Naive thymus-derived CD4-positive, alpha-beta T cell (primary cell): ENCODE measurements at places on chromosomes 1 and 21.

DNA sequence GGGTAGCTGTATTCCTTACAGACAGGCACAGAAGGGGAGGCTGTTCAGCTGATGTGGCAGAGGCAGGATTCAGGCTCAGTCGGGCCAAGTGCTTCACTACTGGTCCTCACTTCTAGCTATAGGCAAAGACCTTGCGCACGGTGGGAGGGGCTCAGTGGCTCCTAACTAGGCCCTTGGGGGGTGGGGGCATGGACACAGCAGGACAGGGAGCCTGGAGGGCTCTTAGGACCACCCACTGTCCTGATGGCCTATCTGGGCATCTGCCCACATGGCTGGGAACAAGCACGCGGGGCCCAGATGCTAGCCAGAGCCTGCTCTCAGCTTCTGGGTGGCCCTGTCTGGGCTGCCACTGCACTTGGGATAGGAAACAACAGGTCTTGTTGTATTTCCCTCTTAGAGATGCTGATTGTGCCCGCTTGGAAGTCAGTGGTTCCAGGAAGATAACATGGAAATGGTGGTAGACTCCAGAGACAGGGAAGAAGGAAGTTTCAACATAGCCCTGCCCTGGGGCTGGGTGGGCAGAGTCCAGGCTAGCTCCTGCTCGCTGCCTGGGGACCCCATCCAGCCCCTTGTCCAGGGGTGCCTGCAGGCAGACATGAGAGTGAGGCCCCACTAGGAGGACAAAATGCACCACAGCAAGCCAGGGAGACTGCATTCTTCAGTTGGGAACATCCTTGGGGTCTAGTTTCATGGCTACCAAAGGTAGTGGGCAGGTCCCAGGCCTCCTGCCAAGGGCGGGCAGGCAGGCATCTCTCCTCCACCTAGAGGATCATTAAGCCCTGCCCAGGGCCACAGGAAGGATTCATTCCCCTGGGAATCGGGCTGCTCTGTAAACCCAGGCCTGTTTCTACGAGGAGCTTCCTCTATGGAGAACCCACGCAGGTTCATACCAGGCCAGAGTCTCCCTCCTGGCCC is 102.5 kb downstream of the BCAR3 start:
- no peak overlapping the region for H3K27ac ChIP-seq
- DNase-seq = no peak
- no peaks in the 10 kb centered on the region for H3K27me3 ChIP-seq
- H3K36me3 ChIP-seq = no peaks in the 10 kb centered on the region

DNA sequence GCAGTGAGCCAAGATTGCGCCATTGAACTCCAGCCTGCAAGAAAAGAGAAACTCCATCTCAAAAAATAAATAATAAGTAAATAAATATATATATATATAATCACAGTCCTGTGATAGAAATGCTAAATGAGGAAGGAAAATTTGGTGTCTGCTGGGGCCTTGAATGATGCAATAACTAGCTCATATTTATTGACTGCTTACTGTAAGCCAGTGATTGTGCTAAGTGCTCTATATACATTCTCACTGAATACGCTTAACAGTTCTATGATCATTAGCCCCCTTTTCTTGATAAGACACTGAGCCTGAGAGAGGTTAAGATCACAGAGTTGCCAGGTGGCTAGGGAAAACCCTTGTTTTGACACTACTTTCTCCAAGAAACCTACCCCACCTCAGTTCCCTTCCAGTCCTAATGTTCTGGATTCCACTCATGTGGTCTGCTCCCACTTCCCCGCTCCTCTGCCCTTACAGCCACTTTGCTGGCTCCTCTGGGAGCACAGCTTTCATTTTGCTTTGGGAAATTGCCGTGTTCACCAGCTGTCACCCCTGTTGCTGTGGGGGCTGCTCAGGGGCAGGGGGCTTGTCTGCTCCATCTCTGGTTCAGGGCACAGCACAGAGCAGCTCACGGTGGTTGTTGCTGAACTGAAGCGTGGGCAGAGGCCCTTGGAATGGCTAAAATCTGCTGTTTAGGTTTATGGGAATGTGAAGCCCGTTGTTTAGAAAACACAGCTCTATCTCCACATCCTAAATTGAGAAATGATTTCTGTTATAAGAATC is 2.5 kb upstream of the BMP8A start:
- no peaks in the 10 kb centered on the region for H3K4me1 ChIP-seq
- H3K27ac ChIP-seq = no peak overlapping the region
- no peak for DNase-seq
- H3K27me3 ChIP-seq = no peaks in the 10 kb centered on the region

- DNase-seq = no peak
- no peaks in the 10 kb centered on the region for H3K4me1 ChIP-seq
- H3K4me3 ChIP-seq = no peak overlapping the region
- no peak overlapping the region for H3K27ac ChIP-seq
- H3K36me3 ChIP-seq = no peaks in the 10 kb centered on the region
- H3K27me3 ChIP-seq = no peaks in the 10 kb centered on the region
These were observed 219.0 kb upstream of the HOOK1 start for GRCh38 chr1:59595774-59596173.

DNA sequence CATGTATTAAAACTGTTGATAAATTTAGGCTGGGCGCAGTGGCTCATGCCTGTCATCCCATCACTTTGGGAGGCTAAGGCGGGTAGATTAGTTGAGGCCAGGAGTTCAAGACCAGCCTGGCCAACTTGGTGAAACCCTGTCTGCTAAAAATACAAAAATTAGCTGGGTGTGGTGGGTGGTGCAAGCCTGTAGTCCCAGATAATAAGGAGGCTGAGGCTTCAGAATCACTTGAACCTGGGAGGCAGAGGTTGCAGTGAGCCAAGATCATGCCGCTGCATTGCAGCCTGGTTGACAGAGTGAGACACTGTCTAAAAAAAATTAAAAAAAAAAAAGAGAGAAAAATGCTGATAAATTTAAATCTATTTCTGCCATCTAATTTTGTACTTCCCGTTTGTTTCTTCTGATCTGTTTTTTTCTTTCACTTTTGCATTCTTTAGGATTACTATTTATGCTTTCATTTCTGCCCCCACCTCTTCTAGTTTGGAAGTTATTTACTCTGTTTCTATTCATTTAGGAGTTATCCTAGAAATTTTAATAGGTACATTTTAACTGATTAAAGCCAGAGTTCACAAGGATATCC is 3.2 kb upstream of the DENND1B start:
- no peak overlapping the region for H3K4me3 ChIP-seq
- no peak overlapping the region for H3K27ac ChIP-seq
- no peaks in the 10 kb centered on the region for H3K36me3 ChIP-seq
- peaks cover 19% of the 10 kb centered on the region for H3K4me1 ChIP-seq
- DNase-seq = no peak
- no peaks in the 10 kb centered on the region for H3K27me3 ChIP-seq

- H3K27ac ChIP-seq = no peak overlapping the region
- H3K4me3 ChIP-seq = no peak overlapping the region
- H3K36me3 ChIP-seq = no peaks in the 10 kb centered on the region
- H3K4me1 ChIP-seq = no peaks in the 10 kb centered on the region
- DNase-seq = no peak
- H3K27me3 ChIP-seq = no peaks in the 10 kb centered on the region
These were observed 66.2 kb upstream of the LHX8 start for GRCh38 chr1:75067975-75068374.

- H3K4me1 ChIP-seq = no peaks in the 10 kb centered on the region
- peak overlapping the region; percentile 97 for H3K4me3 ChIP-seq
- no peaks in the 10 kb centered on the region for H3K27me3 ChIP-seq
- peak overlapping the region; percentile 90 for H3K27ac ChIP-seq
- DNase-seq = peak; percentile 21
- no peaks in the 10 kb centered on the region for H3K36me3 ChIP-seq
These were observed 797 bp downstream of the WDR47 start for GRCh38 chr1:109040989-109041620.

DNA sequence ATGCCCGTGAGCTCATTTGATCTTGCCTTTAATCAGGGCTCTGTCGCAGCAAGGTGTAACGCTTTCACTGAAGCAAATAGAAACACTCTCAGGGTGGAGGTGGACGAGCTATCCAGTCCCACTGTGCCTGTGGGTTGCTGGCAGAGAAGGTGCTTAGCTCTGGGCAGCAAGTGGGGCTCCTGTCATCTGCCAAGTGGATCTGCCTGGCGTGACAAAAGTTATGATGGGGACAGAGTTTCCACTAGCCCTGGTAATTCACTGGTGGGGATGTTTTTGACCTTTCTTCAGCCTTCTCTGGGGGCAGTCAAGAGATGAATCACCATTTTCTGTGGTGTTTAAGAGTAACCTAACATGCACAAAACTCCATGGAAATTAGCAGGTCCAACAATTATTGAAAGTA is 71.3 kb upstream of the EDEM3 start:
- H3K4me3 ChIP-seq = no peak overlapping the region
- DNase-seq = no peak
- peaks cover 6% of the 10 kb centered on the region for H3K36me3 ChIP-seq

GRCh38 chr21:46119637-46120271 is 21.8 kb downstream of the COL6A2 start:
- H3K4me1 ChIP-seq = no peaks in the 10 kb centered on the region
- H3K27ac ChIP-seq = no peak overlapping the region
- DNase-seq = no peak

GRCh38 chr1:93821423-93822144 is 57.4 kb downstream of the DNTTIP2 start:
- H3K4me3 ChIP-seq = no peak overlapping the region
- no peak for DNase-seq
- H3K27me3 ChIP-seq = no peaks in the 10 kb centered on the region
- H3K4me1 ChIP-seq = peaks cover 11% of the 10 kb centered on the region
- no peak overlapping the region for H3K27ac ChIP-seq

- H3K27ac ChIP-seq = no peak overlapping the region
- H3K4me1 ChIP-seq = no peaks in the 10 kb centered on the region
- no peaks in the 10 kb centered on the region for H3K36me3 ChIP-seq
- DNase-seq = no peak
These were observed 348.7 kb upstream of the PTBP2 start for GRCh38 chr1:96372881-96373280.

GRCh38 chr1:9260059-9260766 is 25.6 kb downstream of the H6PD start:
- no peaks in the 10 kb centered on the region for H3K36me3 ChIP-seq
- H3K27ac ChIP-seq = no peak overlapping the region
- no peak for DNase-seq
- H3K4me3 ChIP-seq = no peak overlapping the region

DNA sequence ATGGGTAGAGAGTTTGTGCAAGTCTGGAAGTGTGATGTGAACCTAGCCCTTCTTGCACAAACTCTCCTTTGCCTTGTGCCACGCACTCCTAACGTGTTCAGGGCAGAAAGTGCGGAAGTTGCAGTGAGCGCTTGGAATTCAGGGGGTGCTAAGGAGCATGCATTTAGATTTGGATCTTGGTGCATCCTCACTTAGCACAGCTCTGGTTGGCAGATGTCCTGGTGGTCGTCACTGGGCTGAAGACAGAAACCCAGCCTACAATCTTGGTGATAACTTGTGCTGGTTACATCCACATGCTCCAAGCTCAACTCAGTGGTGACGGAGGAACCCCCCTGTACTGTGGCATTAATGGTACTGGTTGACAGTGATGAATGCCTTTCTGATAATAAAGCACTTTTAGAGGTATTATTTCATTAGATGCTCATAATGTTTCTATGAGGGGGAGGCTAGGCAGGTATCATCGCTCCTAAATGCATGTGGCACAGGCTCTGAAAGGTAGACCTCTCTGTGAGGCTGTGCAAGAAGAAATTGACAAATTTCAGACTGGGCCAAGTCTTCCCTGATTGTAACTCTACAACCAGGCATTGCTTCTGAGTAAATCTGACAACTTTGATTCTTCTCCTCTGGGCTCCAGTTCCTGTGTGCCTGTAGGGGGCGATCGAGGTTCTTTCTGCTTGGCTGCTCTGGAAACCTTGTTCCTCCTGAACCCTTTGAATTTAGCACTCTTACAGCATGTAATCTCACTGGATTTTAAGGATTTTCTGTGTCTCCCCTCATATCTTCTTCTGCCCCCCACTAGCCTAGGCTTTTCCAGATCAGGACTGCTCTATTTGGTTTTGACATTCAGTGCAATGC is 40.6 kb downstream of the MAPKAPK2 start:
- peaks cover 17% of the 10 kb centered on the region for H3K4me1 ChIP-seq
- peak; percentile 56 for DNase-seq
- no peaks in the 10 kb centered on the region for H3K27me3 ChIP-seq
- H3K27ac ChIP-seq = no peak overlapping the region

- no peaks in the 10 kb centered on the region for H3K36me3 ChIP-seq
- H3K4me3 ChIP-seq = no peak overlapping the region
- H3K4me1 ChIP-seq = no peaks in the 10 kb centered on the region
These were observed 100.4 kb downstream of the PSMG1 start for GRCh38 chr21:39082656-39083376.

GRCh38 chr1:201142011-201142848 is 12.0 kb downstream of the TMEM9 start:
- peaks cover 17% of the 10 kb centered on the region for H3K36me3 ChIP-seq
- DNase-seq = no peak
- H3K4me3 ChIP-seq = no peak overlapping the region
- no peak overlapping the region for H3K27ac ChIP-seq
